ENCODE measurements at places on chromosomes 3 and 15.
A peak's percentile ranks its signal among the peaks of the same experiment; 100 is the strongest.

- DNase-seq, result peak; percentile 28
These were observed 88.4 kb upstream of the RASGRP1 start for GRCh38 chr15:38652998-38653397.

GRCh38 chr15:42507514-42507913 lies 12.1 kb downstream of the SNAP23 start:
- DNase-seq, result no peak

- no peak for DNase-seq
These were observed 18.1 kb downstream of the TRPM1 start for GRCh38 chr15:31083370-31083780.

GRCh38 chr3:147619921-147620560 lies 210.9 kb downstream of the ZIC1 start:
- no peak for DNase-seq

DNA sequence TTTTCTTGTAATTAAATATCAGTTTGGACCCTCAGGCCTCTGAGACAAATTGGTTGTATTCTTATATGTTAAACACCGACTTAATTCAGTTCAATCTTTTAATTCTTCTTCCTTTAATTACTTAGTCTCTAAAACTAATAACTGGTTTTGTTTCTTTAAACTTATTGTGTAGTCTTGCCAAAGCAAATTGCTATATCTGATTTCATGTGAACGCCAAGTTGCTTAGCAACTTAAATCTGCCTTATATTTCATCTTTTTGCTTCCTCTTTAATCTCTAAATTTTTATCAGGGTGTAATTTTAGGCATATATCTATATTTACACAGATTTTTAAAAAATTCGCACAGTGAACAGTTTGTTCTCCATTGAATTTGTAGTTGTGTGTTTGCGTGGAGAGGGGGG lies 82.2 kb downstream of the CADM2 start:
- DNase-seq, result no peak

DNA sequence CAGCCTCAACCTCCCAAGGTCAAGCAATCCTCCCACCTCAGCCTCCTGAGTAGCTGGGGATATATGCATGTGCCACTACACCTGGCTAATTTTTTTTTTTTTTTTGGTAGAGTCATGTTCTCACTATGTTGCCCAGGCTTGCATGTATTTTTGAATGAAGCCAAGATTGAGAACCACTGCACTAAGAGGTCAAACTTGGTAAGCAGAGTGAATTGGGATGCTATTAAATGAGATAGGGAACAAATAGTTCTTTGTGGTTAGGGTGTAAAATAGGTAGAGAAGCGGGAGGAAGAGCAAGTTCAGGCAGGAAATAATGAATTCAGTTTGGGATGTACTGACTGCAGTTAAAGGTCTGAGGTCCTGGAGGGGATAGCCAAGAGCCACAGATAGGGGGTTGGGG lies 39.9 kb upstream of the PIAS1 start:
- no peak for DNase-seq

DNA sequence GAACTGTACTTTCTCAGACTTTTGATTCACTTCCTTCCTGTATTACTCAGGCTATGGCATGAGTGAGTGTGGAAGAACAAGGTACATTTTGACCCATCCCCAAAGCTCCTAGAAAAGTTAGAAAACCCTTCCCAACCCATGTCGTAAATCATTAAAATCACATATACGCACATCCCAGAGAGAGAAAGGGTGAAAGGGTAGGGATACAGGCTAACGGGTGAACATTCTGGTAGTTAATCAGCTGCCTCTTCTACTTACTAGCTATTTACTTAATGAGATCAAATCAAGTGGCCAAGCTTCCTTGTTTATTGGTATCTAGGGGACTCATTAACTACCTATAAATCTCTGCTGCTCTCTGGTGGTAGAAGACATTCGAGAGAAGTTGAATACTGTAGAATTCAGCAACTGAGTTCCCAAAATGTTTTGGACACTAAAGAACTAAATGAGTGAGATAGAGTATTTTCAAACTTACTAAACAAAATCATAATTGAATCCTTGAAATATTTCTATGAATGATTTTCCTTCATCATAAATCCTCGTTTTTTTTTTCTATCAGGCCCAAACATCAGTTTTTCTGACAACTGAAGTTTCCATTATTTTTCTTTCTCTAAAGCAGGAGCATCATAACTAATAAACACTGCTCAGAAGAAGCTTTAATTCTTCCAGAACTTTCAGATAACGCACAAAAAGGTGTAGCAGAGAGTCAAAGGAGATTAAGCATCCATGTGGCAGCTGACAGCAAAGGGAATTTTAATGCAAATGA lies 124.2 kb downstream of the IMPG2 start:
- no peak for DNase-seq

GRCh38 chr3:190155752-190156151 lies 35.1 kb upstream of the P3H2 start:
- no peak for DNase-seq

GRCh38 chr3:72579191-72579580 lies 269.1 kb downstream of the SHQ1 start:
- no peak for DNase-seq

DNA sequence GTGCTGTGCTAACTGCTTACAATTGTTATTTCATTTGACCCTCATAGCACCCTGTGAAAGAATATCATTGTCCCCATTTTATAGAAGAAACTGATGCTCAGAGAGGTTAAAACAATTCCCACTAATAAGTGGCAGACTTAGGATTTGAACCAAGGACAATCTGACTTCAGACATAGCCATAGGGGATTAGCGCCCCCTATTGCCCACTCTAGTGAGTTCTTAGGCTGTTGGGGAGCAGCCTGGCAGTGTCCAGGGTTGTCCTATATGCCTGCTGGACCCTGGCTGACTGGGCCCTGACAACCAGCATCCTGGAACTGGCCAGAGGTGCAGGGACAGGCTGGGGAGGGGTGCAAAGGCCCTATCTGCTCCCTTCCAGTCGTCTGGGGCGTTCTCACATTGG lies 15.4 kb downstream of the DPH3 start:
- DNase-seq, result no peak

GRCh38 chr3:35745351-35745750 lies 106.0 kb downstream of the ARPP21 start:
- no peak for DNase-seq
